ENCODE measurements at places on chromosomes 2 and 18.
A peak's percentile ranks its signal among the peaks of the same experiment; 100 is the strongest.

DNA sequence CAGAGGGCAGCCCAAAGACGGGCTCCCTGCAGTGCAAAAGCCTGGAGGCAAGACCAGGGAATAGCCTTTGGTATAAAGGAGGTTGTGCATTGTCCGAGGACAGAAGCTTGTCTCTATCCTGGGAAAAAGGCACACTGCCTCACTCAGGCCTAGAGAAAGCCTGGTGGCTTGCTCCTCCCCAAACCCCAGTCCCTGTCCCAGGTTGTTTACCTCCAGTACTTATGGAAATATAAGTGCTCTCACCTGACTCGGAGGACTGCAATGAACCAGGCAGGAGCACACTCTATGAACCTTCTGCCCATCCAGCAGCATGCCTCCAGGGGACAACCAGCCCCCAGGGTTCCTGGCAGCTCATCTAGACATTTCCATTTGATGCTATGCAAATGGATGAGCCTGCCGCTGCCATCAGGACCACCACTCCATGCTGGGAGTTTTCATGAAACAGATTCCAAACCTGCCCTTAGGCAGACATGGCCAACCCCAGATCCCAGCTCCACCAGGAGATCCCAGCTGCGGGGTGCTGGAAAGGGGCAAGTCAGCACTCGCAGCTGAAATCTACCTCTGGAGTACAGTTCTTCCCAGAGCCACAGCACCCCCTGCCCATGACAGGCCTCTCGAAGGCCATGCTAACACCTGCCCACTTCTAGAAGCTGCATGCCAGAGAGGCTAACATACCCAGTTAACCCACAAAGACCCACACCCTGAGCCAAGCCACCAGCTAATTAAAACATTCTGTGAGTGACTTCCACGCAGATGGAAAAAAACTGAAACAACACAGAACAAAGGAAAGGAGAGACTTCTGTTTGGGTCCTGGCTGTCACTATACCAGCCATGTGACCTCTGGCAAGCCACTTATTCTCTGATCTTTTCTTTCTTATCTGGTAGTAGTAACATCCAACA is 101.7 kb downstream of the TTC32 start:
- DNase-seq: no peak

DNA sequence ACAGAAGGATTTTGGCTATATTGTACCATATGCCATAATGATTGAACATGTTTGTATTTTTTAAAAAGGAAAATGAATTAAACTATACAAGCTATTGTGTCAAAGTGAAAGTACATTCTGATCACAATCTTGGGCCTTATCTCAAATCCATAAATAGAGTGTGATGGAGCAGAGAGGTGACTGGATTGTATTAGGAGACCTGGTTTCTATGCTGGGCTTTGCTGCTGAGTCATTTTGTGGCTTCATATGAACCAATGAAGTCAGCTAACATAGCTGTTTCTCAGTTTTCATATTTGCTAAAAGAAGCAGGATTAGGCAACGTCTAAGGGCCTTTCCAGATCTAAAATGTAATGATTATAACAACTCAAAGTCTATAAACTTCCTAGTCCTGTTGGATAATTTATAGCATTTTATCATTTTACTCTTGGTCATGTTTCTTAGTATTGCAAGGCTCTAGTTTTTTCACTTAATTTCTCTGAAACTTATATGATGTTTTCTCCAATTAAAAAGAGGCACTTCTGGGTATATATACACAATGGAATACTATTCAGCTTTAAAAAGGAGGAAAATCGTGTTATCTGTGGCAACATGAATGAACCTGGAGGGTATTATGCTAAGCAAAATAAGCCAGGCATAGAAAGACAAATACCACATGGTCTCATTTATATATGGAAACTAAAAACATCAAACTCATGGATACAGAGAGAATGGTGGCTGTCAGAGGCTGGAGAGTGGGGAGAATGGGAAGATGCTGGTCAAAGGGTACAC is 112.3 kb downstream of the MEP1B start:
- no peak for DNase-seq

DNA sequence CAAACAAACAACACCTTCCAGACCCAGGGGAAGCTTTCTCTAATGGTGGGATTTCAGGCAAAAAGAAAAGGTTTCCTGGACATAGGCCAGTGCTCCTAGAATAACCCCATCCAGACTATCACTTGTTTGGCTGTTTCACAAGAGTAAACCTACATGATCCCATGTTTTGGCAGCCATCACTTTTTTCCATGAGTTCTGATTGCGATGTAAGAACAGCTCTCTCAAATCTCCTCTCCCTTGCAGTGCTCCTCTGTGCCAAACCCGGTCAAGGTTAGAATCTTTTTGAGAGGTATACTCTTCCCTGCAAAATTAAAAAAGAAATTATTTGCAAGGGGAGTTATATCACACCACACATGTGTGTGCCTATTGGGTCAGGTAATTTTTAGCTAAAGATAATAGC is 11.9 kb downstream of the GRP start:
- DNase-seq: no peak

GRCh38 chr2:117308861-117309770 is 505.4 kb upstream of the DDX18 start:
- no peak for DNase-seq

DNA sequence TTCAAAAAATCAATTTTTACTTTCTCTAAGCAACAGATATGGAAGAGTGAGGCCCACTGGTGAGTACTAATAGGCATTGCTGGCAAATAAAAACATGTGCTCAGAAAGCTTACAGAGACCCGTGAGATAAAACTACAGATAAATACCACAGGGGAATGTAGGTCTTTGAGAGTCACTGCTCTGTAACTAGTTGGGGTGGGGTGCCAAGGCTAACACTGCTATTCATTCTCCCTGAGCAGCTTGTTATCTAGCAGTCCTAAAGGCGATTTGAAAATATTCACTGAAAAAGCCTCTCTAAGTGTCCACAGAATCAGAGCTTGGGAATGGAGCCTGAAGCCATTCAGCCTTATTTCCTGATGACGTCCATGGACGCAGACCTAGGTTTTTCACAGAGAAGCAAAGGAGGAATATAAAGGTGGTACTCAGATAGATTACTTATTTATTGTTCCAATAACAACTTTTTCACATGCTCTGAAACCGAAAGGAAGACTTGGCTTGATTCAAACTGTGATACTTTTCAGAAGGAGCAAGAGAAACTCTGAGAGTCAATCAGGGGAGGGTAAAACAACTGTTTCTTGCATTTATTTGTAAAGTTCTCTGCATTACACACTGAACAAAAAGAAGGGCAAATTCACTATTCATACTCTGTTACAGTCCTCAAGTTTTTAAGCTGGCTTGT is 188.4 kb downstream of the PPP1R1C start:
- DNase-seq: no peak

DNA sequence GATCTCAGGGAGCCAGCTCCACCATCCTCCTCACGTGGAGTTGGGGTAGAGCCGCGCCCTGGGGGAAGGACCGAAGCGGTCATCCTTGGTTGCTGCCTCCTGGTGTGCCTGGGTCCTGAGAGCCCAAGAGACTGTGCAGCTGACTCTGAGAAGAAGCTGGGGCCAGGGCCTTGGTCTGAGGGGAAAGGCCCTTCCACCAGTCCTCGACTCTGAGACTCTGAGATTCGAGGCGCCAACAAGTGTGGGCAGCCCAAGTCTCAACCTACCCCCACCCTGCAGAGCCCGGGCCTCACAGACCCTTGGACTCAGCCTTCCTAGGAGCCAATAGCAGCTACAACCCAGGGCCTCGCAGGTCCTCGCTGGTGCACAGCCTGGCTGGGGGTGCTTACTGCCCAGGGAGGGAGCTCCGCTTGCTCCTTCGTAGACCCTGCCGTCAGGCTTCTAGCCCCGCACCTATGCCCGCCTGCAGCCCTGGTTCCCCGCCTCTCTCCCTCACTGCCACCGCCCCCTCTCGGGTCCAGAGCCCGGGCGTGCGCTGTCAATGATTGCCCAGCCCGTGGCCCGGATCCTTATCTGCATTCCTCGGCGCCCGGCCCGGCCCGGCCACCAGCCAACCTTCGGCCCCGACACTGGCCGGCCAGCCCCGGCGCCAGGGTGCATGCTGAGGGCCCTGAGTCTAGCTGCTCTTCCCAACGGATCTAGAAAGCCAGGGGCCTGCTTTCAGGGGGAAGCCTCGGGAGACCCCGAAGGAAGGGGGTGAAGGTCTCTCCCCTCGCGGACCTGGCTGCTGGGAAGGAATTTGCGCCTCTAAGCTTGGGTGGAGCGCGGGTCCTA is 2.0 kb downstream of the IHH start:
- DNase-seq: peak; percentile 81

GRCh38 chr18:45719106-45719505 is 4.9 kb upstream of the SLC14A1 start:
- DNase-seq: no peak

GRCh38 chr2:241842620-241843211 is 16.0 kb downstream of the PDCD1 start:
- peak; percentile 85 for DNase-seq

- DNase-seq: no peak
Observed at GRCh38 chr2:157196956-157197355, 60.5 kb upstream of the GALNT5 start.

GRCh38 chr18:10376731-10377130 is 77.7 kb upstream of the APCDD1 start:
- no peak for DNase-seq

GRCh38 chr2:23617167-23617810 is 232.3 kb downstream of the KLHL29 start:
- no peak for DNase-seq

DNA sequence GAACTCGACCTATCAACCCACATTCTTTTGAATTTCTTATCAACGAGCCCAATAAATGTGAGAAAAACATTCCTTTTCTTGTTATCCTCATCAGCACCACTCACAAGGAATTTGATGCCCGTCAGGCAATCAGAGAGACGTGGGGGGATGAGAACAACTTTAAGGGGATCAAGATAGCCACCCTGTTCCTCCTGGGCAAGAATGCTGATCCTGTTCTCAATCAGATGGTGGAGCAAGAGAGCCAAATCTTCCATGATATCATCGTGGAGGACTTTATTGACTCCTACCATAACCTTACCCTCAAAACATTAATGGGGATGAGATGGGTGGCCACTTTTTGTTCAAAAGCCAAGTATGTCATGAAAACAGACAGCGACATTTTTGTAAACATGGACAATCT is 378.2 kb downstream of the STK39 start:
- no peak for DNase-seq

DNA sequence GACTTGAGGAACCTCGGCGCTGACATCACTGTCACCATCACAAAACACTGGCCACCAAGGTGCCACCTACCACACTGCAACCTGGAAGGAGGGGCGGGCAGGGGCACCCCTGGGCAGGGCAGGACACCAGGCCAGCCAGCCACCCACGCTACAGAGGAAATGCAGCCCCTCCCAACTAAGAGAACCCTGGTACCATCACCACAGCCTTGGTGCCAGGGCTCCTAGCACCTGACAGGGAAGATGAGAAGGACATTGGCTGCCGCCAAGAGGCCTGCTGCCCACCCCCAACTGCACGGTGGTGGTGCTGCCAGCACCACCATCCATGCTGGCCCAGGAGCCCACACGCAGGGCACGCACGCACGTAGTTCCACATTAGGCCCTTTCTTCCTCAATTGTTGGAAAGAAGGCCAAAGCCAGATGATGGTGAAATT is 88.7 kb downstream of the HDAC4 start:
- DNase-seq: no peak

DNA sequence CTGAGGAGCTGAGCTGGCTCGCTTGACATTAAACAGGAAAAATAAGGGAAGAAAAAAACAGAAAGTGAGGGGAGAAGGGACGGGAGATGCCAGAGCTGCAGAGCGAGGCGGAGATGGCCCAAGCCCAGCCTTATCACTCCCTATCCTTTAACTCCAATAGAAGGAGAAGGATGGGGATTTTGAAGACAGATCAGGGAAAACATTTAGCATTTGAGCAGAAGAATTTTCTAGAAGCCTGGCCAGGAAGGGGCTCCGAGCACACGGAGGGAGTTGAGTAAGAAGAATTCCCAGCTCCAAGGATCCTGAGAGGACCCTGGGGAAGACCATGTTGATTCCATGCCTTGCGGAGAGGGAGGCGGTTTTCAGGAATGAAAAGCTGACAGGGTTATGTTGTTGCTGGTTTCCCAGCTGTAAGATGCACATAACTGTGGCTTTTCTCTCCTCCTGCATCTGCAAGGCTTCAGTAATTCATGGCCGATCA is 35.6 kb downstream of the TWIST2 start:
- DNase-seq: no peak

GRCh38 chr2:211455216-211455841 is 898.9 kb downstream of the CPS1 start:
- DNase-seq: peak; percentile 64

- peak; percentile 19 for DNase-seq
Observed at GRCh38 chr2:97706708-97707345, 6.5 kb upstream of the ZAP70 start.

DNA sequence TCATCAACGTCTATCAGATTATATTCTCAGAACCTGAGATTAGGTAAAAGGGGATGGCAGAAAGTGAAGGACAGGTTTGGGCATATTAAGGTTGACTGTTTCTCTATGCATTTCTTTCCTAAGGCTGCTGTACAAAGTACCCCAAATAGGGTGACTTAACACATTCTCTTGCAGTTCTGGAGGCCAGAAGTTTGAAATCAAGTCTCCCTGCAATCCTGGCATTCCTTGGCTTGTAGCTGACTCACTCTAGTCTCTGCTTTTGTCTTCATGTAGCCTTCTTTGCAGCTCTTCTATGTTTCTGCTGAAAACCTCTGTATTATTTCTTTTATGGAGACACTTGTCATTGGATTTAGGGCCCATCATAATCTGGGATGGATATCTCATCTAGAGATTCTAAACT is 364.3 kb downstream of the PLCL1 start:
- DNase-seq: no peak

GRCh38 chr18:8091035-8091434 is 518.2 kb upstream of the RAB12 start:
- no peak for DNase-seq

GRCh38 chr18:2531751-2532150 is 39.6 kb downstream of the METTL4 start:
- no peak for DNase-seq

- DNase-seq: no peak
Observed at GRCh38 chr2:44936275-44936674, 5.2 kb upstream of the SIX3 start.

DNA sequence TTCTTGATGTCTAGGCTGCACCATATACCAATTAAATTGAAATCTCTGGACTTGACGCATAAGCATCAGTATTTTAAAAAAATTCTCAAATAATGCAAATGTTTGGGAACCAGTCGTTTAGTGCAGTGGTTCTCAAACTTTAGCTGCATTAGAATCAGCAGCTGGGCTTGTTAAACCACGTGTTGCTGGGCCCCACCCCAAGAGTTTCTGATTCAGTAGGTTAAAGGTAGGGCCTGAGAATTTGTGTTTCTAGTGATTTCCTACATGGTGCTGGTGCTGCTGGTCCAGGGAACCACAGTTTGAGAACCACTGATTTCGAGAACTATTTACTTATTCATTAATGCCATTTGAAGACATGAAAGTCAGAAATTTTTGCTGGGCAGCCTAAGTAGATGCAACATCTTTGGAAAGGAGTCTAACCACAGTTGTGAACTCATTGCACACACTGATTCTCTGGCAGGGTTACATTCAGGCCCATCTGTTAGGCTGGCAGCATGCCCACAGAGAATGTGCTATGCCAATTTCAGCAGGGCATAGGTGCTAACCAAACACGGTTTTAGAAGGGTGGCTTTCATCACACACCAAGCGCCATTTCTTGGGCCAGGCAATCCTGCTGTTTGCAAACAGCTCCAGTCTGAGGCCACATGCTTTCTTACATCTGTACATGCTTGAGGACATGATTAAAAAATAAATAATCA is 26.4 kb upstream of the ATP5MC3 start:
- no peak for DNase-seq
